ENCODE measurements at places on chromosomes 1 and 21. TPM values are rescaled to one million over a fixed set of nuclear protein-coding genes. Genes with fewer than 3 reads are reported as not detected.

Gene FABP3
- 4.9 TPM for total RNA-seq

Gene G0S2
- 1,296 TPM for total RNA-seq

Gene EDARADD
- total RNA-seq, result 0.25 TPM

Gene TAS1R1
- not detected for total RNA-seq

Gene NBPF4
- total RNA-seq, result not detected

Gene PRAMEF6
- not detected for total RNA-seq

Gene SLC2A5
- total RNA-seq, result 0.32 TPM

Gene CPLANE2
- 6.4 TPM for total RNA-seq

Gene DMRTA2
- not detected for total RNA-seq

Gene HES3
- total RNA-seq, result not detected

Gene SDE2
- total RNA-seq, result 22.5 TPM

Gene SIK1
- total RNA-seq, result 6.4 TPM

Gene F13B
- not detected for total RNA-seq

Gene KRTAP11-1
- total RNA-seq, result not detected

Gene SERPINC1
- not detected for total RNA-seq

Gene IL20
- 8.6 TPM for total RNA-seq

Gene KCNA3
- total RNA-seq, result 1.2 TPM

Gene AKR7A3
- total RNA-seq, result 1.3 TPM

Gene LCE2B
- total RNA-seq, result not detected

Gene BEST4
- total RNA-seq, result not detected

Gene MSH4
- total RNA-seq, result not detected

Gene OR14K1
- 0.82 TPM for total RNA-seq

Gene OR2T33
- not detected for total RNA-seq

Gene RPE65
- total RNA-seq, result not detected

Gene TLR5
- 7.0 TPM for total RNA-seq

Gene IGSF21
- 7.8 TPM for total RNA-seq

Gene MYCBP
- 10.6 TPM for total RNA-seq

Gene ADCY10
- not detected for total RNA-seq

Gene LDLRAD1
- not detected for total RNA-seq

Gene KLF17
- total RNA-seq, result not detected

Gene KCND3
- 10.9 TPM for total RNA-seq

Gene CD52
- 4.3 TPM for total RNA-seq

Gene COG2
- 17.2 TPM for total RNA-seq

Gene PKP1
- total RNA-seq, result 9.6 TPM

Gene CRYZ
- total RNA-seq, result 33.2 TPM

Gene GBP3
- total RNA-seq, result 45.4 TPM

Gene GJA8
- not detected for total RNA-seq

Gene ERICH3
- total RNA-seq, result 0.09 TPM

Gene OR2L13
- not detected for total RNA-seq

Gene CD1B
- not detected for total RNA-seq

Data from omental fat pad (tissue), 4 donors.